NCI-H460 (cell line): ENCODE measurements at places on chromosomes 13 and 19. TPM values are rescaled to one million over a fixed set of nuclear protein-coding genes. Genes with fewer than 3 reads are reported as not detected.
A peak's percentile ranks its signal among the peaks of the same experiment; 100 is the strongest.

DNA sequence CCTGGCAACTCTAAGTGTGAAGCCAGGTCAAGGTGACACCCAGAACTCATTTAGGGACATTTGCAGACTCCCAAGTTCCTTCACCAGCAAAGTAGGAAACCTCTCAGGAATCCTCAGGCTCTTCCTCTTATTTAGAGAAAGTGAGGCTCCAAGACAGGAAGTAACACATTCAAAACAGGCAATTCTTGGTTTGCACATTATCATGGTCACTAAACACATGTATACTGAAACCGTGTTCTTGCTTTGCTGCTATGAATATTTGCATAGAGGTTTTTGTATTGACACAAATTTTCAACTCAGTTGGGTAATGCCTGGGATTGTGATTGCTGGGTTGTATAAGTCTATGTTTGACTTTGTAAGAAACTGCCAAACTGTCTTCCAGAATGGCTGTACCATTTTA, 13.2 kb upstream of the URI1 start:
- DNase-seq, result no peak

Gene MAP4K1
- 0.10 TPM in 1 of 2 replicates, not detected in the other for total RNA-seq

Gene CELF5
- total RNA-seq, result not detected in 2 replicates

DNA sequence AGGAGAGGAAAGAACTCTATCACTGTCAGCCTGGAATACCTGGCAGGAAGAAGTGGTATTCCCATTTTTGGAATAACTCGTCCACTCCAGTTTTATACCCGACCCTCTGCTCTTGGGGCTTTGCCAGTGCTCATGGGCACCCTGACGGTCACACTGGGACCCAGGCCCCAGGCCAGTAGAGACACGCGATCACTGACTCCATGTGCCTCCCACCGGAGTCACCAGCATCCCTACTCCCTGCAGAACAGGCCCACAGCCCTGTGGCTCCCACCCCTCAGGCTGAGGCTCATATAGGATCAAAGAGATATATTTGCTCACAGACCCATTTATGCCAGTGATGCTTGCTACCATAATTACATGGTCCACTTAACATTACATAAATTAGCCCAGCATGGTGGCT, 3.5 kb downstream of the GRTP1 start:
- no peak for DNase-seq

GRCh38 chr19:10270616-10271394, at the start of gene ICAM1:
TSS of gene ICAM1 (plus strand) at chr19:10271120. CDS start at chr19:10271160, 40 bp downstream.
- no peak for DNase-seq

DNA sequence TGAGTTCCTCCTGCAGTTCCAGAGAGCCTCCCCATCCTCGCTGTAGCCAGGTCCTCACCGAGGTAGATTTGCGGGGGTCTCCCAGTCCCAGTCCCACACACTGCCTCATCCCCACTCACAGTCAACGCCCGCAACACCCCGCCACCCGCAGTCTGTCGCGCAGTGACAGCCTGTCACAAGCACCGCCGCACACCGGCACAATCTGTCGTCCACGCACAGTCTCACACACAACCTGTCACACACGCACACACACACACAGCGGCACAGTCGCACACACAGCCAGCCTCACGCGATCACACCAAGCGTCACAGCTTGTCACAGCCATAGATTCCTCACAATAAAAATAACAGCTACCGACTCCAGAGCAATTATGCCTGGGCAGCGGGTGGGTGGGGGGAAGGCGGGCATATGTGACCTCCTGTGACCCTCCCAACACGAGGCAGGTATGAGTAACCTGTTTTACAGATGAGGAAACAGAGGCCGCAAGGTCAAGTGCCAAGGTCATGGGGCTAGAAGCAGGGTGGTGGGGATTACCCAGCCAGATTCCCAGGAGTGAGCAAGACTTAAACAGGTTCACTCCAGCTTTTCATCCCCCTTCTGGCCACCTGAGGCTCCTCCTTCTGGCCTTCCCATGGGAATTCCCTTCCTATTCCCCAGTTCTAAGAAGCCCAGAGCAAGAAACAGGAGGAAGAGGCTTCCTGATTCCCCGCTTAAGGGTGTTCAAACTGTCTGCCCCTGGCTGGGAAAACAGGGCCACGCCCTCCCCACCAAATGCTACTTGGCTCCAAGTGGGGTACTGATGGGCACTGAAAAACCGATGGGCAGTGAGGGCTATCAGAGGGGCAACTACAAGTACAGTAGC, 13.9 kb downstream of the NFIX start:
- no peak for DNase-seq

DNA sequence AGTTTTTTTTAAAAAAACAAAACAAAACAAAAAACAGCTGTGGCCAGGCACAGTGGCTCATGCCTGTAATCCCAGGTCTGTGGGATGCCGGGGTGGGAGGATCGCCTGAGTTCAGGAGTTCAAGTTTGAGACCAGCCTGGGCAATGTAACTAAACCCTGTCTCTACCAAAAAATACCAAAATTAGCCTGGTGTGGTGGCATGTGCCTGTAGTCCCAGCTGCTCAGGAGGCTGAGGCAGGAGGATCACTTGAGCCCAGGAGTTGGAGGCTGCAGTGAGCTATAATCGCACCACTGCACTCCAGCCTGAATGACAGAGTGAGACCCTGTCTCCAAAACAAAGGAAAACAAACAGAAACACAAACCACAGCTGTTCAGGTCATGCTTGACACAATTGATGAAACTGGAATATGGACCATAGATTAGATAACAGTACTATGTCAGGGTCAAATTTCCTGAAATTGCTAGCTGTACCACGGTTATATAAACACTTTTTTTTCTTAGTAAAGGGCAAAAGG, 6.9 kb upstream of the ANGPTL4 start:
- no peak for DNase-seq

Gene FAAP24
- total RNA-seq, result 4.0 and 4.6 TPM in 2 replicates

GRCh38 chr13:96810104-96810503, 184.2 kb downstream of the OXGR1 start:
- DNase-seq, result no peak

- DNase-seq, result no peak
These were observed 94.3 kb upstream of the IRS2 start for GRCh38 chr13:109880371-109881346.

Gene ZNF229
- total RNA-seq, result 4.2 and 4.8 TPM in 2 replicates

GRCh38 chr13:72970956-72971355, 87.8 kb upstream of the KLF5 start:
- no peak for DNase-seq

- no peak for DNase-seq
These were observed 6.0 kb upstream of the HAS1 start for GRCh38 chr19:51729781-51730180.

DNA sequence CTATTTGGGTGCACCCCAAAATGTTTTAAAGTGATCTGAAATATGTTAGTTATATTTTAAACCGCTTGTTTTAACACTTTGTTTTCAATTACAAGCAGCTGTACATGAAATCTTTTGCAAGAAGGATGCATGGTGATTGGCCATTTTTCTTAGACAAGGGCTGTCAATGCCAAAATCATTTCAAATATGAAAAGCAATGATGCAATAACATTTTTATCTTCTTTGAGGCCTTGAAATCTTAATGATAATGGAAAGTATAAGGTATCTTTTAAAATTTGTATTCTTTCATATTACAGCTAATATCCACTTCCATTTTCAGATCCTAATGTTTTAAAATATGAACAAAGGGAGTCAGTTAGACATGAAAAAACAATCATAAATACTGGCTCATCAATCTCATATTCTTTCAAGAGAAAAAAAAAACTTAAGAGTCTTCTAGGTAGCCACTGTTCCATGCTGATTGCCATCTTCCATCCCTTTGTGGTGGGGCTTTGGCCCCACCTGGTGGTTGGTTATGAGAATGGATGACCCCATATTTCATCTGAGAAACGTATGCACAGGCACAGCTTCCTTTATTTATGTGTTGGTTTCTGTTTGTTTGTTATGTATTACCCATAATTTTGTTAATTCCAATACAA, 330.3 kb upstream of the MIR17HG start:
- DNase-seq, result peak; percentile 53

DNA sequence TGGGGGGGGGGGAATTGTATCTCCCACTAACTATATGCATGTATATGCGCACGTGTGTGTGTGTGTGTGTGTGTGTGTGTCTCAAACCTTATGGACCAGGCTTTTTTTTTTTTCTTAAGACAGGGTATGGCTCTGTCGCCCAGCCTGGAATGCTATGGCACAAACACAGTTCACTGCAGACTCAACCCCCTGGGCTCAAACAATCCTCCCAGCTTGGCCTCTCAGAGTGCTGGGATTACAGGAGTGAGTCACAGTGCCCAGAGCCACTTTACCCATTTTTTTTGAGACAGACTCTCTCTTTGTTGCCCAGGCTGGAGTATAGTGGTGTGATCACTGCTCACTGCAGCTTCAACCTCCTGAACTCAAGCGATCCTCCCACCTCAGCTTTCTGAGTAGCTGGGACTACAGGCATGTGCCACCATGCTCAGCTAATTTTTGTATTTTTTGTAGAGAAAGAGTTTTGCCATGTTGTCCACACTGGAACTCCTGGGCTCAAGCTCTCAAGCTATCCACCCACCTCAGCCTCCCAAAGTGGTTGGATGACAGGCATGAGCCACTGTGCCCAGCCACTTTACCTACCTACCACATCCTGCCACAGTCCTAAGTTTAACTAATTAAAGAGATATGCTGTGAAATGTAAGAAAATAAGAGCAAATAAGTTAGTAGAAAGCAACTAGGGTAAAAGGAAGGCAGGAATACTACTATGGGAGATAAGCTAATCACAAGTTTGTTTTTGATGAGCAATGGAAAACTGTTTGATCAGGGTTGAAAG, 2.4 kb downstream of the ZMYM5 start:
- no peak for DNase-seq

- DNase-seq, result no peak
These were observed 316 bp upstream of the ZNF530 start for GRCh38 chr19:57599377-57599760.

DNA sequence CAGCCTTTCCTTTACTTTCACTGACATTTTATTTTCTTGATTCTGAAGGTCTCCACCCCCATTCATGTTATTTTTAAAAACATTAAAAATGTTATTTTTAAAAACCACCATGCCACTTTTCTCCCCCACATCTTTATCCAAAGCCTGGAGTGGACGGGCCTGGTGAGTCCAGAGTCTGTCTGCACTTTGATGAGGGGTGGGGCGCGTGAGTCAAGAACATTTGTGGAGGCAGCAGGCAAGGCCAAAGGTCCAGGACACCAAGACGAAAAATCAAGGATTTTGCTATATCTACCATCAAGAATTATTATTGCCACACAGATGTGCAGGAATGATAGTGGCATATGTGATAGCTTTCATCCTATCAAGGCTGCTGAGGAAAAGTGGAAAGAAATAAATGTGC, 224.9 kb downstream of the FGF9 start:
- DNase-seq, result no peak
